D721Med (cell line): ENCODE measurements at places on chromosomes 6 and 20.

- no peak for DNase-seq
These were observed at the start of gene SYCP2 for GRCh38 chr20:59933296-59933848. SYCP2 (minus strand) TSS chr20:59933637; CDS start chr20:59922413, 11,224 bp downstream.

DNA sequence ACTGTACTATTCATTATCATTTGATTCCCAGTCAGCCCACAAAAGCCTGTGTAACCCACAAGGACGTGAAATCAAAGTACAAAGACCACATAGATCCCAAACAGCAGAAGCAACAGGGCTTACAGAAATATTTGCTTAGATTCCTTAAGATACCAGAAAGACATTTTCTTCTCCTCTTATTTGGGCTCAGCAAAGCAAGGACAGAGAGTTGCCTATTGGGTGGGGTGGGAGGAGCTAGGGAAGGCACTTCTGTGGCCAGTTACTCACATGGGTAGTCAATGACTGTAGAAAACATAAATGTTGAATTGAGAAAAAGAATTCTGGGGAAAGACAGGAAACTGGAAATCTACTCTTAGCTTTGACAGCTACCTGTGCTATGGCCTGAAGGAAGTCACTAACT, 19.8 kb downstream of the PDE7B start:
- no peak for DNase-seq

DNA sequence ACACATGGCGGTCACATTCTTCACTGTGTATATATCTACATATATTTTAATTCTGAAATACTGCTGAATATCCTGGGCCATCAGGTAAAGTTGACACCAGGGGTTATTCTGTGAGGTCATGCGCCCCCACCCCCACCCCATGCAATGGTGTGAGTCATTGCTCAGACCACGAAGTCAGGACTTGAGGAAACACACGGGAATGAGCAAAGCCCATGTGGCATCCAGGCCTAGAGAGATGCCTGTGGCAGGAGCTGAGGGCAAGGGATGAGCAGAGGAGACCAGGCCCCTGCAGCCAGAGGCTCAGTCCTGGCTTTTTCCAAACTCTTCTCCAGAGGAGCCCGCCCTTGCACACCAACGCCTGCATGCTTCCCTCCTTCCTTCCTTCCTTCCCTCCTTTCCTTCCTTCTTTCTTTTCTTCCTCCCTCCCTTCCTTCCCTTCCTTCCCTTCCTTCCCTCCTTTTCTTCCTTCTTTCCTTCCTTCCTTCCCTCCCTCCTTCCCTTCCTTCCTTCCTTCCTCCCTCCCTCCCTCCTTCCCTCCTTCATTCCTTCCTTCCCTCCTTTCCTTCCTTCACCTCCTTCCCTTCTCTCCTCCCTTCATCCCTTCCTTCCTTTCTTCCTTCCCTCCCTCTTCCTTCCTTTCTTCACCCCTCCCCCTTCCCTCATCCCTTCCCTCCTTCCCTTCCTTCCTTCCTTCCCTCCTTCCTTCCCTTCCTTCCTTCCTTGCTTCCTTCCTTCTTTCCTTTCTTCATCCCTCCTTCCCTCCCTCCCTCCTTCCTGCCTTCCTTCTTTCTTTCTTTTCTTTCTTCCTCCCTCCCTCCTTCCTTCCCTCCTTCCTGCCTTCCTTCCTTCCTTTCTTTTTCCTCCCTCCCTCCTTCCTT, 72.0 kb upstream of the INSM1 start:
- no peak for DNase-seq

- no peak for DNase-seq
These were observed 122.7 kb downstream of the ADGRB3 start for GRCh38 chr6:68757821-68758220.

DNA sequence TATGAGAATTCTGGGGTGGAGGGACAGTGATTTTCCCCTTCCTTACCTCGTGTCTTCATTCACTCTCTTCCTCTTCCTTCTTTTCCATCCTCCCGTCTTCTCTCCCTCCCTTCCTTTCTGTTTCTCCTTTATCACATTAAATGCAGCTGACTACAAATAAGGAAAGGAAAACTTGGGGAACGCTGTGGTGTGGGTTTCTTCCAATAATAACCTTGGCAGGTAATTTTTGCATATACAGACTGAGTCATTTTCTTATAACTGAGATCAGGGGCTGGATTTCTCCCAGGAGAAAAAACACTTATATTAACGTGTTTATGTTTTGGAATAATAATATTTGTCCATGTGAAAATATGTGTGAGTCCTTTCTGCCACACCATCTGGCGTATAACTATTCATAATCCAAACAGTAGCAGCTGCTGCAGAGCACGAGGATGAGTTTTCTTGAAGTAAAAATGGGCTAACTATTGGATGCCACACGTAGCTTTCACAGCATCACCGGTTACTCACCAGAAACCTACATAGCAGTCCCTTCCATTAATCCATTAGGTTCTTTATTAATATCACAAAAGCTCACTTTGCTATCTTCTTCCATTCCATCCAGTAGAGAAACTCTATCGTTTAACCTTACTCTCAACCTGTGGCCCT, 139.2 kb upstream of the SASH1 start:
- no peak for DNase-seq

DNA sequence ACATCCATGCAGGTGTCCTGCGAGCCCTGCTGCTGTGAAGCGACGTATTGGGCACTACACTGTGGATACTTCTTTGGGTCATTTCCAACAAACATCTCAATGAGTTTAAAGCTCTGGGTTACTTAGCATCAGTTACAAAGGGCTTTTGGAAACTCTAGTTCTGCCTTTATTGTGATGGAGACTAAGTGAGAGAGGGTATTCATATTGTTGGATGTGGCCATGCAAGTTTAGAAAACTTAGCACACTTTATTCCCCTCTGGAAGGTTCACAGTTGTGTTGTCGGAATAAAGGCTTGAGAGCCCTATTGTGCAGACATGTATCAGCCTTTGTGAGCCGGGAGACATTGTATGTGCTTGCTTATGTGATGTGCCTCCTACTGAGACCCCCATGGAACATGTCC, 22.1 kb downstream of the DUSP22 start:
- DNase-seq = no peak

DNA sequence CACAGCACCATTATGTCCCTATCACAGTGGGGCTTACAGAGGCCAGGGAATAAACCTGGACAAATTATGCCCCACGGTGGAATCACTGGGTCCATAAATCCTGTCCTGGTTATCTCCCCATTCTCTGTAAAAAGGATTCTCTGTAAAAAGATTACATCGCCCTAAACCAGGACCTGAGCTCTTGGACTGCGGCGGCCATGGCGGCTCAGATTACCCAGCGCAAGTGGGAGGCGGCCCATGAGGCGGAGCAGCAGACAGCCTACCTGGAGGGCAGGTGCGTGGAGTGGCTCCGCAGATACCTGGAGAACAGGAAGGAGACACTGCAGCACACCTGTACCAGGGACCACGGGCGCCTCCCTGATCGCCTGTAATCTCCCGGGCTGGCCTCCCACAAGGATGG, 8.4 kb upstream of the HLA-A start:
- DNase-seq = no peak

DNA sequence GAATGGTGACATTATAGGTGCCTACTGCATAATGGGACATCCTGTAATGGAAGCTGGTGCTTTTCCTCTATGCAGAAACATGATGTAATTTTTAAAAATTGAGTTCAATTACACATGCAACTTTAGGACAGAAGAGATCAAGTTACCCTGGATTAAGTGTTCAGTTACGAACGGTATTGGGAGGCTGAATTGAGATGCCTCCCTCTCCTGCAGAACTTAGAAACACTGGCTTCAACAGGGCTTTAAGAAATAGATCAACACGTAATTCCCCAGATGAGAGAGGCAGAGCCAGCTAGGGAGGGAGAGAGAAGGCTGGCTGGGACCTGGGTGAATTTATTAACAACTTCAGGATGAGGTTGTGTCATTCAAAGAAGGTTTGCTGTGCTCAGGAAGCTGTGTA, 232.8 kb downstream of the CDH26 start:
- no peak for DNase-seq

GRCh38 chr6:139577763-139578604, 203.5 kb upstream of the CITED2 start:
- DNase-seq = no peak

DNA sequence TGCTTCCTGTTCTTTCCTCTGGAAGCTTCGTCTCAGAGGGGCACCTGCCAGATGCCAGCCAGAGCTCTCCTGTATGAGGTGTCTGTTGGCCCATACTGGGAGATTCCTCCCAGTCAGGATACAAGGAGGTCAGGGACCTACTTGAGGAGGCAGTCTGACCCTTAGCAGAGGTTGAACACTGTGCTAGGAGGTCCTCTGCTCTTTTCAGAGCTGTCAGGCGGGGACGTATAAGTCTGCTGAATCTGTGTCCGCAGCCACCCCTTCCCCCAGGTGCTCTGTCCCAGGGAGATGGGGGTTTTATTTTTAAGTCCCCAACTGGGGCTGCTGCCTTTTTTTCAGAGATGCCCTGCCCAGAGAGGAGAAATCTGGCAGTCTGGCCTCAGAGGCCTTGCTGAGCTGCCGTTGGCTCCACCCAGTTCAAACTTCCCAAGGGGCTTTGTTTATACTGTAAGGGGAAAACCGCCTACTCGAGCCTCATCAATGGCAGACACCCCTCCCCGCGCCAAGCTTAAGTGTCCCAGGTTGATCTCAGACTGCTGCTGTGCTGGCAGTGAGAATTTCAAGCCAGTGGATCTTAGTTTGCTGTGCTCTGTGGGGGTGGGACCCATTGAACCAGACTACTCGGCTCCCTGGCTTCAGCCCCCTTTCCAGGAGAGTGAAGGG, 326.7 kb downstream of the BCKDHB start:
- DNase-seq = no peak

DNA sequence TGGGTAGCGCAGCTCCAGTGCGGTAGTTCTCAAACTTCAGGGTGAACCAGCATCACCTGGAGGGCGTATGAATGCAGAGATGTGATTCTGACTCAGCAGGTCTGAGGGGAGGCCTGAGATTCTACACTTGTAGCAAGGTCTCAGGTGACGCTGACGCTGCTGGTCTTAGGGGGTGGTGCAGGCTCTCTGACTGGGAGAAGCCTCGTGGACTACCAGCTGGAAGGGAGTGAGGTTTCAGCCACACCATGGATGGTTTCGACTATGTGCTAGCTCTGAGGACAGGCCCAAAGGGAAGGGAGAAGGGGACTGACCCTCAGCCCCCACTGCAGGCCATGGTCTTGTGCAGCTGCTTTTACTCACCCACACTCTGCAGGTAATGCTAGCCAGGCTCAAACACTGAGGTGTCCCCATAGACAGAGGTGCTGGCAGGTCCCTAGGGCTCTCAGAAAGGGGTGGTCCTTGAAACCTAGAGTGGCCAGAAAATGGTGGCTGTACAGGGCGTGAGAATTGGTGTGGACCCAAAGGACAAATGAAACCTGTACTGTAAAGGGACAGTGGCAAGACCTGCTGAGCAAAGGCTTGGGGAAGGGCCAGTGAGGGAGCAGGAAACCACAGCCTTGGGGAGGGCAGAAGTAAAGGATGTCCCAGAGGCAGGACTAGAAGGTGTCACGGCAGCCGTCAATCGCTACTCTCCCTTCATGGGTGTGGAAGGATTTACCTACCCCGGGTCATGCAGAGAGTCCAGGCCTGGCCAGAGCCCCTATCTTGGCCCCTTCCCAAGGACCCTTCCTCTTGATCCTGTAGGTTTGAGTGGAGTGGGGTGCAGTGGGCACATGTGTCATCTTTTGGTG, 52.7 kb downstream of the EBF4 start:
- DNase-seq = no peak

GRCh38 chr6:113281014-113281413, 576.1 kb upstream of the MARCKS start:
- no peak for DNase-seq

- DNase-seq = no peak
These were observed 8.6 kb upstream of the CLIC5 start for GRCh38 chr6:46024124-46024769.

DNA sequence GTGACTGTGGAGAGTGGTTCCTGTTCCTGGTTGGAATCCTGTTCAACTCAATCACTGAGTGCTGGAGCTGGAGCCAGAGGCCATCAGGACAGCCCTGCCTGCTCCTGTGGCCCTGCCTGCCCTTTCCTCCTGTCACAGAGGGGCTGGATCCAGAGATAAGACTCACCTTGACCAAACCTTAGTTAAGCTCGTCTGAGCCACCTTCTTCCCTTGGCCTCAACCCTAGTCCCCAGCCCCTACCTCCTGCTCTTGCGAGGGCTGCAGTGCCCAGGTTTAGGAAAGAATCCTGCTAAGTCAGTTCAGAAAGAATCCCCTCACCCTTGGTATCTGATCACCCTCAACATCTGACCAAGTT, 47.0 kb upstream of the CST5 start:
- DNase-seq = no peak

DNA sequence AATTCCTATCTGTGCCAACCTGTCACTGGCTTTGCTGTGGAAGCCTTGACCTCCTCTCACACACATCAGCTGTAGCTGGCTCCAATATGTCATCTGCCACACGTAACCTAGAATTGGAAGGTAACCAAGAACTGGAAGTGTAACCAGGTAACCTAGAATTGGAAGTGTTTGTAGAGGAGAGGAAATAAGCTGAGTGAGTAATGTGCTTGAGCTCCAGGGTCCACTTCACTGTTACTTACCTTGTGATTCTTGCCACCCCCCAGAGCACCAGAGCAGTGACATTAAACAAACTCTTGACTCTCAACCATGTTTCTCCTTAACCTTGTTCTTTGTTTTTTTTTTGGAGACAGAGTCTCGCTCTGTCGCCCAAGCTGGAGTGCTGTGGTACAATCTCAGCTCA, 350.5 kb downstream of the NRN1 start:
- DNase-seq = no peak

GRCh38 chr6:115885636-115886366, 174.9 kb downstream of the FRK start:
- DNase-seq = no peak

DNA sequence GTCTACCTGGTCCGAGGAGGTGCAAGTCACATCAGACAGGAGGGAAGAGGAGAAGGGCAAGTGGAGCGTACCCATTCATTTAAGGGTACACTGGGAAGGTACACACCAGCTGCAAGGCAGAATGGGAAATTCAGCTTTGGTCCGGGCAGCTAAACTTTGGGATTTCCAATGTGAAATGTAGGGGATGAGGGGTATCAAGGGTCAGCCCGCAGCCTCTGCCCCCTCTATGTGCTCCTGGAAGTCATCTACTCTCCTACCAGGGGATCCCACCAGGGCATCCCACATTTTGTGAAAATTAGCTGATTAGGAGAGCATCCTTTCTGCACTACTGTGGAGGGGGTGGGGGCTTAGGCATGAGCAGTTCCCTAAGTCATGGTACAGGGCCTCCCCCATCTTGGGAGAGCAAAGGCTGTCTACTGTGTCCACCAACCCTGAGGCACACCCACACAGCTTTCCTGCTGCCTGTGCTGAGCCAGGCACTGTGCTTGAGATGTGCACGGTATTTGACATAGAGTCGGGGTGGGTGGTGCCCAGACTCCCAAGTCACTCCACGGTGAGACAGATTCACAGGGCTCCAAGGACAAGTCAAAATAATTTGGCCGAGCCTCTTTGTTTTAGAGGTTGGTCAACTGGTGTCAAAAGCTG, 189.1 kb upstream of the SULF2 start:
- DNase-seq = no peak

GRCh38 chr6:45504947-45505346, 127.2 kb upstream of the SUPT3H start:
- DNase-seq = no peak

DNA sequence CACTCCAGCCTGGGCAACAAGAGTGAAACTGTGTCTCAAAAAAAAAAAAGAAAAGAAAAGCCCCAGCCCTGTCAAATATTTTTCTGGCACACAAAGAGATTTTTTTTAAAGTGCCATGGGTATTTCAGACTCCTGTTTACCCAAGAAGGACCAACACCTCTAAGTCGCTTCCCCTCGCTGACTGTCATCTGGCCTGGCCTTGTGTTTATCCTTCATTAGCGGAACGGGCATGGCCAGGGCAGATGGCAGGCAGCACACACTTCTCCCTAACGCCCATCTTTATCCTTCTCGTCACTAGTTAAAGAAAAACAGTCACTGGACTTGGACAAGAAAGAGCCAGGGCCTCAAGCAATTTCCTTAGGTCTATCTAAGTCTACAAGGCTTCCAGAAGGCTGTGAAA, 7.3 kb upstream of the CBFA2T2 start:
- DNase-seq = no peak
